Activated naive CD4-positive, alpha-beta T cell (primary cell): ENCODE measurements at places on chromosomes 6 and 20.
A peak's percentile ranks its signal among the peaks of the same experiment; 100 is the strongest.

DNA sequence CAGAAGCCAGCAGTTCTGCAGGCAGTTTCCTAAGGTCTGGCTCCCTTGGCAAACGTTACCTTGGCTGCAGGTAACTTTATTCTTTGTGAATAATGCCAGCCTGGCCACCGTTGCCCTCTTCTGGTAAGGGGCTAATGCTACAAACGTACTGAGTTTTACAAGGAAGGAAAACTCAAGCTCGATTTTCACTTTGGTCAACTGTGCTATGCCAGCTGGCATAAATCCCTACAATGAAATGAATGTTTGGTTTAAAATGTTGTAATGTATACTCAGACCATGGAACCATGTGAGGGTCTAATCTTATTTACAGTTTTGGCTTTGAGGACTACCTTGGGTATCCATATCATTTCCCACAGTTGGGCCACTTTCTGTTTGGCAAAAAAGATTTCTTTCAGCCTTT is 101.4 kb downstream of the SLX4IP start:
- DNase-seq = no peak

DNA sequence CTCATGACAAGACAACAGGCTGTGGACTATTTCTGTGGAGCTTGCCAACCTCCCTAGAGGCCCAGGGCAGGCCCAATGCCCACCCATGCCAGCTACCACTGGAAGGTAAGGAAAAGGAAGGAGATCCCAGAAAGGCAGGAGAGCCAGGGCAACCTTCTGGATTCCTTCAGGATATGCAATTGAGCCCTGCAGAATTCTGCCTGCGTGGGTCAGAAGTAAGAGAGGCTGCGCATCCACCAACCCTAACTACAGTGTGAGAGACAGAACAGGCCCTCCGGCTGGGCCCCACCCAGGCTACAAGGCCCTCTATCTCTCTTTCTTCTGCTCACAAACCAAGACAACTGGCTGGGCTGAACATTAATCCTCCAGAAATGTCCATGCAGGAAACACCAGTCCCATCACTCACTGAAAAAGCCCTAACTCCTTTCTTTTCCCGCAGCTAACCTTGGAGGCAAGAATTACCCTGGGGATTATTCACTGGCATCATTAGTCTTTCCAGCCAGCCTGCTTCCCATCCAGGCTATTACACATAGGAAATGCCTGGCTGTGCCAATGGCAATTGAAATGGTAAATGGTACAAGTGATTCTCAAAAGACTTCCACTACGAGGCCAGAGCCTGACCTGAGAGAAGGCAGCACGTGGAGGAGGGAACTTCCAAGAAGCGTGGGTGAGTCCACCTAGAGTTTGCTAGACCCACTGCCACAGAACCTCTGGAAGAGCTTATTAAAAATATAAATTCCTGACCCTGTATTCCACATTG is 15.2 kb downstream of the MAP1LC3A start:
- no peak for DNase-seq

GRCh38 chr6:141463237-141463977 is 669.3 kb upstream of the GJE1 start:
- DNase-seq = no peak

DNA sequence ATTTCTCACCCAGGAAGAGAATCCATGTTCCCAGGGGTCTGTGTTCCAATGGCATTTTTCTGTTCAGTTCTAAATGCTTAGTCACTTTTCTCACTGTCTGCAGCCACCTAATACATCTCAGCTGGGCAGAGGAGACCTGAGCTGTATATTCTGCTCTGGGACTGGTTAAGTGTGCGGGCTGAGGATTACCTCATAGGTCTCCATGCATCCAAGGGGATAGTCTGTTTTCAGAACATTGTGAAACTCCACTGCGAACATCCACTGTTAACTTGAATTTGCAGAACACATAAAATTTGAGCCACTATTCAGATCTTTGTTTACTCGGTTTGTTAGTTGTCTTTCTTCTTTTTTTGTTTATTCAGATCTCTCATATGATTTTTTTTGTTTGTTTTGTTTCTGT is 947.1 kb downstream of the TFAP2A start:
- DNase-seq = no peak

- no peak for DNase-seq
Observed at GRCh38 chr6:122129313-122130025, 270.0 kb upstream of the HSF2 start.

GRCh38 chr6:16712931-16713484 is 48.3 kb downstream of the ATXN1 start:
- DNase-seq = no peak

- DNase-seq = no peak
Observed at GRCh38 chr6:134826889-134827737, 122.8 kb downstream of the ALDH8A1 start.

DNA sequence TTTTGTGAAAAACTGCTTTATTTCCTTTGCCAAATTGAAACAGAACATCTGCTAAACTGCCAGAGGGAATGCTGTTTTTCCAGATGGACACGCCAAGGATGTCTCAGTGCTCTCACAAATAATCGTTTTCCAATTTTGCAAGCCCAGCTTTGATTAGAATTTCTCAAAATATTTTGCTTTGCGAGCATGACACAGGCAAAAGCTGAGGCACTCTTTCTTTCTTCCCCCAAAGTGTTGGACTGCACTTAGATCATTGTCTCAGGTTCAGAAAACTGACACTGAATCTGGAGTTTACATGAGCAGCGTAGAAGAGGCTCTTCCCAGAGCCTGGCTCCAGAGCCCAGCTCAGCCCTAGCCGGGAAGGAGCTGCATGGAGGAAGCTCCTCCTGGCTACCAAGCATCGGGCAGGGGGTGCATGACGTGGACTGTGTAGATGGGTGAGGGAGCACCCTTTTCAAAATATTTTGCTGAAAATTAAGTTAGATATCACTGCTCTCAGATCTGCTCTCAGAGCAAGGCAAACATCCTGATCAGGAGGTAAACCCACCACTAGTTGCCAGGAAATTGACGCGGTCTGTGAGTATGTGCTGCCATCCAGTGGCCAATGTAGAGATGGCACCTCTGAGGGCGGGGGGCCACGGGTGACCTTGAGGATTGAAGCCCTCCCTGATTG is 107.5 kb downstream of the SLC22A3 start:
- peak; percentile 15 for DNase-seq

DNA sequence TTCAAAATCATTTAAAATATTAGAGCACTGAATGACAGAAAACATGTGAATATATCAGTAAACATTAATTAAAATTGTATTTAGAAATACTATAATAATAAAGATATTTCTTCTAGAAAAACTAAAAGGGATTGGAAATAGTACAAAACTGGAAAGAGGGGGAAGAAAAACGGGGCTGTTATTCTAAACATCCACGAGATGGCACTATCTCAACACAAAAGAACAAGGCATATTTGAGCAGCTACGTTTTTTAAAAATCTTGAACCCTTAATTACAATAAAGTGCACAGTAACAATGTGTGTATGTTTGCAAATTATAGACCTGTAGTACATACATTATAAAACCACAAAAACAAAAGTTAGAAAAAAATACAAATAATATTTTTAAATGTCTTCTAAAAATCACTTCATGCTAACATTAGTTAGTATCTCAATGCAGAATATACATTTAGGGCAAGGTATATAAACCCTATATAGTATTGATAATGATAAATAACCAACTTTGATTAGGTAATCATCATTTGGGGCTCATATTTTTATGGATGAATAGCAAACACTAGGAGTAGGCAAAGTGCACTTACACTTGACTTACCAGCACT is 42.5 kb upstream of the PNISR start:
- DNase-seq = no peak

DNA sequence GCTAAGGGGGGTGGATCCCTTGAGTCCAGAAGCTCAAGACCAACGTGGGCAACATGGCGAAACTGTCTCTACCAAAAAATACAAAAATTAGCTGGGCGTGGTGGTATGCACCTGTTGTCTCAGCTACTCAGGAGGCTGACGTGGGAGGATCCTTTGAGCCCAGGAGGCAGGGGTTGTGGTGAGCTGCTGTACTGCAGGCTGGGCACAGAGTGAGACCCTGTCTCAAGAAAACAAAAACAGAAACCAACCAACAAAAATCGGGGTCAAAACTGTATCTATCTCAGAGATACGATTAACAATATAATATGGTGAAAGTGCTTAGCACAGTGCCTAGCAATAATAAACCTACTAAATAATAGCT is 20.7 kb upstream of the BCAS1 start:
- DNase-seq = no peak

DNA sequence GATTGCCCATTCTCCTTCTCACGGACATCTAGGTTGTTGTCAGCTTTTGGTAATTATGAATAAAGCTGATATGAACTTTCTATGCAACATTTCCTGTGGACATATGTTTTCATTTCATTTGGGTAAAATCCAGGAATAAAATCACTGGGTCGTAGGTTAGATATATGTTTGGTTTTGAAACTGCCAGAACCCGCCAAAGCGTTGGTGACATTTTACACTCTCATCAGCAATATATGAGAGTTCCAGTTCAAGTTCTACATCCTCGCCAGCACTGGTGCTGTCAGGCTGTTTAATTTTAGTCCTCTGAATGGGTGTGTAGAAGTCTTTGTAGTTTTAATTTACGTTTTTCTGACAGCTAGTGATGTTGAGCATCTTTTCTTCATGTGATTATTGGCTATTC is 27.5 kb upstream of the LRFN2 start:
- DNase-seq = no peak

- no peak for DNase-seq
Observed at GRCh38 chr20:35611482-35611881, 4.1 kb upstream of the SPAG4 start.

DNA sequence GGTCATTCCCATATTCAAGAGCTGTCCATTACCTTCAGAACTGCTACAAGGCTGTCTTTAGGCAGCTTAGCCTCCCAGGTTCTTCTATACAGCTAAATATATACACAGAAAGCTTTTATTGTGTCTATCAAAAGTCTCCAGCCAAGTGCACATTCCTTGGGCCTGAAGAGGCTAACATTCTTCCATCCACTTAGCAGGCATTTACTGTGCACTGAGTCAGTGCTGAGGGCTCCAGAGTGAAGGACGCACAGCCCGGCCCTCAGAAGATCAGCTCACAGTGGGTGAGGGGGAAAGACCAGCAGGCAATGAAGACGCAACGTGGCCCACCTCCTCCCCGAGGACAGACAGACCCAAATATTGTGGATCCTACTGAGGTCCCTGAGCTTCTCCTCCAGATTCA is 569.9 kb downstream of the CDH26 start:
- no peak for DNase-seq

DNA sequence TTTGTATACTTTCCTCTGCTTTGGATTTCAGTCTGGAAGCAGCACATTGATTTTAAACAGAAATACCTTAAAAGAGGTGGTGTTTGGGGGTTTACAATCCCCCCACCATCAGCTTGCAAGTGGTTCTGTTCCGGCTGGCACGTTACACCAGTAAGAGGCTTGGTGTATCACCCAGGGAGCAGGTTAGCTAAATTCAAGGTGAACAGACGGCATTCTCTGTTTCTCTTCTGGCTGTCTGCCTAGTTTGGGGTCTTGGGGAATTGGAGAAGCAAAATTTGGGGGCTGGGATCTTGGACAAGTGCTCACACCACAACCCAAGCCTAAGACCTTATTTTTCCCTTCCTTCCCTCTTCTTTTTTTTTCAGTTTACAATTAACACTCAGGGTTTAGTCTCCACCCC is 7.5 kb upstream of the APCDD1L start:
- no peak for DNase-seq

- no peak for DNase-seq
Observed at GRCh38 chr20:2564406-2564805, 28.0 kb downstream of the TMC2 start.

GRCh38 chr6:130187335-130188206 is 35.2 kb downstream of the SAMD3 start:
- no peak for DNase-seq

DNA sequence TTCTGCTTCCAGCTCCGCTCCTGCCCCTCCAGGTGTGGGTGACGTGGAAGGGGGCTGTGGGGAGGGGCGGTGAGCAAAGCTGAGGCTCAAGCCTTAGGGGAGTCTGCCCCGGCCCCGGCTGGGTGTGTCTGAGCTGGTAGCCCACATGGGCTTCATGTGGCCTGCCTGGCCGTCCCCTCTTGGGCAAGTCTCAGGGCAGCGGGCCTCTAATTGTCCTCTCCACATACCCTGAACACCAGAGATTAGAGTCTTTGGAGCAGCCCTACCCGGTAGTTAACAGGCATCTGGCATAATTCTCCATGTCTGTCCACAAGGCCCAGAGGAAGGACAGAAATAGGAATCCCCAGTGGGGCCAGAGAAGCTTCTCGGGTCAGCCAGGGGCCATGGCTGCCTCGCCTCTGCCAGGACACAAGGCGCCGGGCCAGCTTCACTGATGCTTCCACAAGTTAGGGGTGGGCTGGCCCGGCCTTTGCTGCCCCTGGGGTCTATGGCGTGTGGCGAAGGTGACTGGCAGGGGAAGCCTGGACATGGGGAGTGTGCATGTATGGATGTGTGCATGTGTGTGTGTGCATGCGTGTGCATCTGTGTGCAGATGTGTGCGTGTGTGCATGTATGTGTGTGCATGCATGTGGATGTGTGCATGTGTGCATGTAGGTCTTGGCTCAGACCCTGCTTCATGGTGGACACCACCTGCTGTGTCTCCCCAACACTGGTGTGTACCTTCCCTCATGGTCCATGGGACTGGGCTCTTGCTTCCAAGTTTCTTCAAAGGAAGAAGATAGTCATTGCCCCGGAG is 24.0 kb downstream of the FRMD1 start:
- DNase-seq = no peak

GRCh38 chr6:159037756-159038290 is 7.0 kb downstream of the TAGAP start:
- no peak for DNase-seq

DNA sequence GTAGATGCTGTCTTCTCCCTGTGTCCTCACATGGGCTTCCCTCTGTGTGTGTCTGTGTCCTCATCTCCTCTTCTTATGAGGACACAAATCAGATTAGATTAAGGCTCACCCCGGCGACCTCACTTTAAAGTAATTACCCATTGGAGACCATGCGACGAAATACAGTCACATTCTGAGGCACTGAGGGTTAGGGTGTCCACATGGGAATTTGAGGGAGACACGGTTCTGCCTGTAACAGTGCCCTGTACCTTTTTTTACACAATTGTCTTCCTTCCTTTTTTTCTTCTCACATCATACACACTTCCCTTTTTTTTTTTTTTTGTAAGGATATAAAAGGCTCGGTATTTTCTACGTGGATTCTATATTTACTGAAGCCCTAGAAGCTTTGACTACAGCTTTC is 48.9 kb downstream of the DEK start:
- DNase-seq = no peak

DNA sequence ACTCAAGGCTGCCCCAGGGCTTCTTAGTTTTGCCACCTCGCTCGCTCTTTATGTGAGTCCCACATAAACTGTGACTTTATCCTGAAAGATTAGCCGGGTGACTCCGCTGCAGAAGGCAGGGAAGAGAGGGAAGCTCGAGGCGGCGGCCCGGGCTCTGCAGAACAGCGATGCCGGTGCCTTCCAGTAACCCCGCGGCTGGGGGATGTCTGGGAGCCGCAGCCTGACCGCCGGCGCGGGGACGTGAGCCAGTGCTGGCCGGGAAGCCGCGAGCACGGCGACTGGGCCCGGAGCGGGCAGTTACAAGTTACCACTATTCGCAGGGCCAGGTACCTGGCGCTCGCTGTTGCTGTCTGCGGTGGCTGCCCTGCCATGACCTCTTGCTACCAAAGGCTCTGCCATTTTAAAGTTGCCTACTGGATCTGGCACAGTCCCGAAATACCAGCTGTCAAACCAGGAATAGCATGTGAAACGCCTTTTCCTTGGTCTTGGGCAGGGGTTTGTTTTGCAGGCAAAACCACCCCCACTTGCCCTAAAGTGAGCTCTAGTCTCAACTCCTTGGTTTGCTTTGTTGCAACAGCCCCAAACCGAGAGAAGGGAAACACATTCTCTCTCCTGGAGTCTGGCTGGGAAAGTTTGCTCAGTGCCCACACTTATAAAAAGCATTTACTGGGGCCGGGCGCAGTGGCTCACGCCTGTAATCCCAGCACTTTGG is 124.0 kb upstream of the SLC2A12 start:
- no peak for DNase-seq

- no peak for DNase-seq
Observed at GRCh38 chr6:91613481-91613880, 1026.6 kb upstream of the MAP3K7 start.
